ENCODE measurements at places on chromosomes 1 and 21. TPM values are rescaled to one million over a fixed set of nuclear protein-coding genes. Genes with fewer than 3 reads are reported as not detected.

GRCh38 chr1:87072904-87073303 lies 158.5 kb downstream of the HS2ST1 start:
- H3K27me3 ChIP-seq = no peaks in the 10 kb centered on the region
- no peak for DNase-seq
- H3K4me3 ChIP-seq = no peak overlapping the region
- peaks cover 5% of the 10 kb centered on the region for H3K4me1 ChIP-seq

DNA sequence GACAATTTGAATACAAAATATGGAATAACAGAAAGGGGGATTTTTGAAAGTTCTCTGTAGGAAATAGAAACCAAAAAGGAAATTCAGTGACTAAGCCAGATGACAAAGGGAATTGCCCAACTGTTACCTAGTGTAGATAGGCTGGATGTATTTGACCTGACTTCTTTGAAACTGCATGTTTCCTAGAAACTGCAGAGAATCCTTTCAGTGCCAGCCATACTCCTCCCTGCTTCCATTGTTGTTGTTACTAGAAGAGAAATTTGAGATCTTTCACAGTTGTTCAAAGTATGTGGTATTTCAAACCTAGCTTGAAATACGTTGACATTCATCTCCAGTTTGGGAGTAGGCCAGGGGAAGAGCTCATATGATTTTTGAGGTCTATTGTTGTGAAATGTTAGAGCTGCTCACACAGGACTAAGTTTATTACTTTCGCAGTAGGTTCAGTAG lies 1.8 kb upstream of the GBP5 start:
- H3K27ac ChIP-seq = peak overlapping the region; percentile 99
- H3K4me1 ChIP-seq = peaks cover 75% of the 10 kb centered on the region
- H3K36me3 ChIP-seq = peaks cover 40% of the 10 kb centered on the region
- H3K4me3 ChIP-seq = peak overlapping the region; percentile 98
- no peak for DNase-seq

GRCh38 chr1:189269011-189269410 lies 1208.7 kb downstream of the BRINP3 start:
- DNase-seq = no peak
- no peak overlapping the region for H3K4me3 ChIP-seq
- H3K27ac ChIP-seq = no peak overlapping the region
- no peaks in the 10 kb centered on the region for H3K27me3 ChIP-seq
- H3K4me1 ChIP-seq = no peaks in the 10 kb centered on the region

- no peaks in the 10 kb centered on the region for H3K4me1 ChIP-seq
- H3K36me3 ChIP-seq = no peaks in the 10 kb centered on the region
- no peak overlapping the region for H3K4me3 ChIP-seq
- peaks cover 5% of the 10 kb centered on the region for H3K27me3 ChIP-seq
- DNase-seq = no peak
Measured at GRCh38 chr1:17861685-17862084, 106.6 kb downstream of the ACTL8 start.

- no peak for DNase-seq
- H3K36me3 ChIP-seq = no peaks in the 10 kb centered on the region
- H3K4me1 ChIP-seq = peaks cover 24% of the 10 kb centered on the region
- H3K27me3 ChIP-seq = no peaks in the 10 kb centered on the region
- H3K4me3 ChIP-seq = no peak overlapping the region
Measured at GRCh38 chr1:225908013-225908640, 15.9 kb downstream of the PYCR2 start.

- H3K27ac ChIP-seq = peak overlapping the region; percentile 56
- H3K27me3 ChIP-seq = no peaks in the 10 kb centered on the region
- no peak overlapping the region for H3K4me3 ChIP-seq
Measured at GRCh38 chr1:9294910-9295636, 2.4 kb downstream of the SPSB1 start.

DNA sequence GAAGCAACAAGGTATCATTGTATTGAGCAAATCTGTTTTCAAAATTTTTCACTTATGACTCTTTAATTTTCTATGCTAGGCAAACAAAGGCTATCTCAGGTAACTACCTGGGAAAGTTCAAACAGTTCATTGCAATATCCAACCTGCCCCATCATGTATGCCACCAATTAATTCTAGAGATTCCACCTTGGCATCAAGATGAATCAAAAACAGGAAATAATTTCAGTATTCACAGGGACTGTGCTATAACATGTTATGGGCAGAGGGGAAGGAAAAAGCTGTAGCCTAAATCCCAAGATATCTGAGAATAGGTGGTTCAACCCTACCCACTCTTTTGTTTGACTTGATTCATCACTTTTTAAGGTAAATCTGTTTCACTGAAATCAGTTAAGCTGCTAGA lies 67.5 kb upstream of the SH3GLB1 start:
- no peak overlapping the region for H3K27ac ChIP-seq
- no peaks in the 10 kb centered on the region for H3K36me3 ChIP-seq
- DNase-seq = no peak

DNA sequence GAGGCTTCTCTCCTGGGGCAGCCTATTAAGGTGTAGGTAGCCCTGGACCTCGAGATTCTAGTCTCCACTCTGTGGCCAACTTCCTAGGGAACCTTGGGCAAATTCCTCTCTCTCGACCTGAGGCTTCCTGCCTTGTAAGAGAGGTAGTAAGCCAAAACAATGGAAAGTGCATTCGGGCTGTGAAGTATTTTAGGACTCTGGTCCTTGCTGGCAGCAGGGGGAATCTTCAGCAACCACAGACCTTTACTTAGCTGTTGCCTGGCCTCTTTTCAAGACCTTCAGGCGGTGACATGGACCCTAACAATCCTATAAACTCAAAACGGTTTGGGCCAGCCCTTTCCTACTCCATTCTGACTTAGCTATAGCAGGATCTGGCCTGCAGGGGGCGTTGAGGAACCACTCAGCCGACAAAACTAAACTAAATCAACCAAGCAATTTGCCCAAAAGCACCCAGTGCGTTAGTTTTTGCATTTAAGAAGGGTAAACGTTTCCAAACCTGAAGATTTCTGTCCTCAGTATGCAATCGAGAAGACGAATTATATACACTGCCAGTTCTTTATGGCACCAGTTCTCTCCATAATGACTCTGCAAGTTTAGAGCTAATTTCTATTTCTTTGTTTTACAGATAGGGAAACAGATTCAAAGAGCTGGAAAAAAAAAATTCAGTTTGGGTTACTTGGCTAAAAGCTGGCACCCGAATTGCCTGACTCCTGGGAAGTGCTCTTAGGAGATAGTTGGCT lies 10.9 kb upstream of the SESN2 start:
- DNase-seq = peak; percentile 92

DENND2D gene
- total RNA-seq = 190 TPM

ARTN gene
- 0.48 TPM for total RNA-seq

TCHHL1 gene
- total RNA-seq = not detected

SPATA1 gene
- 0.61 TPM for total RNA-seq

SLC25A33 gene
- total RNA-seq = 6.1 TPM

HPDL gene
- 17.9 TPM for total RNA-seq

All from activated CD4-positive, alpha-beta T cell treated with anti-CD3 and anti-CD28 coated beads for 36 hours (primary cell).